Left hindlimb (tissue), 1 donor: ENCODE measurements at places on chromosomes 5 and 9.

GRCh38 chr5:122067390-122067789 lies 10.7 kb downstream of the LOX start:
- DNase-seq: no peak

GRCh38 chr9:77752554-77752953 lies 104.4 kb upstream of the GNA14 start:
- DNase-seq: no peak

DNA sequence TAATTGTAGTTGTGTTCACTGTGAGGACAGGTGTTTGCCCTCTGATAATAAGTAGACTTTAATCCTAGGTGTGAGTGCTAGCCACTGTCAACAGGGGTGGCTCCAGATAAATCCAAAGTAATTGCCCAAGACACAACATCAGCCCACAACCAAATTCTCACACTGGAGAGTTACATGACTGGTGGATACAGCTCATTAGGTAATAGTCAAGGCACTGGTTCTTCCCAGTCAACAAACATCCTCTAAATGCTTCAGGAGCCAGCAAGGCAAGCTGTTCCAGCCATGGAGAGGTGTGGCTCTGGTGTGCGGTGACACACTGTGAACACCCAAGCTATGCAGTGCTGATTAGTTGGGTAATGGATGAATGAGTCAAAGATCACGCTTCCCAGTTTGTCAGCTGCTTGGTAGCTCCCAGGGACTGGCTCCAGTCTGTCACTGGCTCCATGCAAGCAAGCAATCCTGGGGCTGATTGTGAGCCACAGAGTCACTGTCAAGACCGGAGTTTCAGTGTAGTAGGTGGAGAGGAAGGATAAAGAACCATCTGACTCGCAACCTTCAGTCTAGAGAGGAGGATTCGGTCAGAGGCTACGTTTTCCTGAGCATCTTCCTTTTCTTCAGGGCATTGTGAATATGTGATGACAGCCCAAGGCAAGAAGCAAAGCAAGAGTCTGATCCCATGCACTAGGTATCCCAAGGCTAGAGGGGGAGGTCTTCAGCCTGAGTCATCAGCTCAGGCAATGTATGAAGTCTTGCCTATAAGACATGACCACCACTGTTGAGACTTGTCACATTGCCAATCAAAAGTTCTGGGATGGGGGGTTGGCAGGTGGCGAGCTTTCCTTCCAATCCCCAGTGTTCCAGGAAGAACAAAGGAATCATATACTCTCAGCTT lies 63.1 kb downstream of the UGCG start:
- DNase-seq: no peak

- DNase-seq: no peak
Observed at GRCh38 chr9:122814545-122814944, 13.8 kb downstream of the PDCL start.

DNA sequence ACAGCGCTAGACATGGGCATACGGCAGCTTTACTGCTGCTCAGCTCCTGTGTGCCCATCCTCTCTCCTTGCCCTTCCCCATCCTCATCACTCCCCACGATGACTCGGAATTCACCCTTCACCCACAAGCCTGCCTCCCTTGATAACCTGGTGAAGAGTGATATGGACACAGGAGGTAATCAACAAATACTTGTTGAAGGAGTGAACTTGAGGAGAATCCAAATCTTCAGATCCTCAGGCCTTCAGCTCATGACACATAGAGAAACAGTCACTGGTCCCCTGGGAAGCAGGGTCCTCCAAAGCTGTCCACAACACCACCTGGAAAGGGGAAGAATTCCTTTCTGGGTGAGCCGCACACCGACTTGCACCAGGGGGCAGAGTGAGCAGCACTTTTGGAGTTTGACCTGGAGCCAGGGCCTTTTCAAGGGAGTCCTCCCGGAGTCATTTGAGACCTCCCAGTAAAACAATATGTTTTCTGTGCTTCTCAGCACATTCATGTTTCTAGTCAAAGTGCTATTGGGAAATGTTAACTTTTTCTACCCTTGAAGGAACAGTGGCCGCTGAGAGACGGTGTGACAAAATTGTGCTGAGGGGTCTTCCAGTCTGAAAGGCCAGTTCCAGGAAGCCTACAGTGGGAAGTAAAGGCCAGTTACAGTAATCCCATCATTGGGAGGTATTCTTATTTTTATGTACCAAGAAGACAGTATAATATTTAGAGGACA lies 332.3 kb downstream of the CWC27 start:
- DNase-seq: peak; percentile 71

DNA sequence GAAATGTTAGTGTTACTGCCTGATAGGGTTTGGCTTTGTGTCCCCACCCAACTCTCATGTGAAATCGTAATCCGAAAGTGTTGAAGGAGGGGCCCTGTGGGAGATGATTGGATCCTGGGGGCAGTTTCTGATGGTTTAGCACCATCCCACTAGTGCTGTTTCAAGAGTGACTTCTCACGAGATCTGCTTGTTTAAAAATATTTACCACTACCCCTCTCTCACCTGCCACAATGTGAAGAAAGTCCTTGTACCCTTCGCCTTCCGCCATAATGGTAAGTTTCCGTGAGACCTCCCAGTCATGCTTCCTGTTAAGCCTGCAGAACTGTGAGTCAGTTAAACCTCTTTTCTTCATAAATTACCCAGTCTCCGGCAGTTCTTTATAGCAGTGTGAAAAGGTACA lies 2.6 kb upstream of the RFX3 start:
- DNase-seq: no peak

DNA sequence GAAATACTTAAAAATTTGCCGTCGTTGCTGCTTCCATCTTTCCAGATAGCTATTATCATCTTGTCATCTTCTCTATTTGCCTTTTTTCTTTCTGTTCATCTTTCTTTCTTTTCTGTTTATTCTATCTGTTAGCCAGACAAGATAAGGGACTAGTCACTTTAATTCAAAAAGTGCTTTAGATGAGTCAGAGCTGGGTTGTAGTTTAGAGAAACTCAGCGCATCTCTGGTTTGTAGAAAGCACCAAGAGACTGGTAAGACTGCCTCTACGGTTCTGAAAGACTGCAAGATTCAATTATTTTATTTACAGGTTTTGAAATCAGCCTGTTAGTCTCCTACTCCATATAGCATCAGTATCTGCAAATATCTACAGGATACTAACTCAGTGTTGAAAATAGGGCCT lies 562.8 kb upstream of the RIOK2 start:
- DNase-seq: no peak

- DNase-seq: no peak
Observed at GRCh38 chr9:33172256-33173238, 5.4 kb upstream of the B4GALT1 start.

- DNase-seq: no peak
Observed at GRCh38 chr5:65157906-65158603, 323.7 kb downstream of the ADAMTS6 start.

- DNase-seq: no peak
Observed at GRCh38 chr9:26210338-26210851, 532.2 kb upstream of the TUSC1 start.

GRCh38 chr9:126412905-126413304 lies 86.3 kb downstream of the MVB12B start:
- DNase-seq: no peak

DNA sequence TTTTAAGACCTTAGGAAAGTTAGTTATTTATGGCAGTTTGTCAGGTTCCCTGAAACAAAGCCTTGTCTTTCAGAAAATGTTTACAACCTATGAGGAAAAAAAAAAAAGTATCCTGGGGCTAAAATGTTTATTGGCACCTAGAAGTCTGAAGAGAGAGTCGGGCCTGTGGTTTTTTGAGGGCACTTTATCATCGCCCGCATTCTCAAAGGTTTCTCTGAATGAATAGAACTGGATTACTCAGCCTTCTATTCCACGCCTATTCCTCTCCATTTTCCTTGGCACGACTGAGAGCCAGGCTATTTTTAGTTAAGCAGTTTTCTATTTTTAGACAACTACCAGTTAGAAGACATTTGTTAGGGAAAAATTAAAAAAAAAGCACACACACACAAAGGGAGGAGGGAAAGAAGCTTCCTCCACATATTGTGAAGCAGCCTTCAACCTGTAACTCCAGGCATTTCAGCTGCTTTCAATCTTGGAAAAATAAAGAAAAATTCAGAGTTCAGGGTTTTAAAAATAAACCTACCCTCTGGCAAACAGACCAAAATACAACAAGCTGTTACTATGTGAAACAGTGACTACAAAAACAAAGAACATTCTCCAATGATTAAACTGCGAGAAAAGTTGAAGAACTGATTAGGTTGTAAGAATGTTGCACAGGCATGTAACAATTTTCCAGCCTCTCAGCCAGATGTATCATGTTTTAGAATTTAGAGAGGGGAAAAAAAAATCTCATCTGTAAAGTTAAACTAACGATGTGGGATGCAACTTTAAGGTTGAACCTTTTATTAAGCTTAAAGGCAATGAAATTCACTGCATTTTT lies 97.0 kb downstream of the MEF2C start:
- peak; percentile 58 for DNase-seq

GRCh38 chr5:42851481-42851880 lies 39.8 kb upstream of the SELENOP start:
- no peak for DNase-seq

GRCh38 chr5:167065794-167066193 lies 1225.7 kb upstream of the WWC1 start:
- no peak for DNase-seq

GRCh38 chr9:15176836-15177235 lies 130.2 kb downstream of the TTC39B start:
- DNase-seq: no peak

DNA sequence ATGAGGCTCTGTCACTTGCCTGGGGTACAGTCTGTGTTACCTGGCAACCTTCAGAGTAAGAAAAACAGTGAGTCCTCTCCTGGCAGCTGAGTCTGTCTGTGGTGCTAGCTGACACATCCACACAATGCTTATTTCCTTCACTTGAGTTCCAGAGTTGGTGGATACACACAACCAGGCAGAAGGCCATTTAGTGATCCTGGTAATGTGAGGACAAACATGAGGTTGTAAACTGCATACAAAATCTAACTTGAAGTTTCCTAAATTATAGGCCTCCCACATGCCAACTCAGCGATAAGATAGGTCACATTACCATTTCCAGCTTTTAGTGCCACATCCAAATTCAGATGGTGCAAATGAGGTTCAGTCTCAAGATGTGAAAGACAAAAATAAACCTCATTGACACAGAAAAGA lies 125.5 kb downstream of the DCP2 start:
- no peak for DNase-seq

- DNase-seq: no peak
Observed at GRCh38 chr5:74304536-74304935, 336.0 kb downstream of the ENC1 start.

DNA sequence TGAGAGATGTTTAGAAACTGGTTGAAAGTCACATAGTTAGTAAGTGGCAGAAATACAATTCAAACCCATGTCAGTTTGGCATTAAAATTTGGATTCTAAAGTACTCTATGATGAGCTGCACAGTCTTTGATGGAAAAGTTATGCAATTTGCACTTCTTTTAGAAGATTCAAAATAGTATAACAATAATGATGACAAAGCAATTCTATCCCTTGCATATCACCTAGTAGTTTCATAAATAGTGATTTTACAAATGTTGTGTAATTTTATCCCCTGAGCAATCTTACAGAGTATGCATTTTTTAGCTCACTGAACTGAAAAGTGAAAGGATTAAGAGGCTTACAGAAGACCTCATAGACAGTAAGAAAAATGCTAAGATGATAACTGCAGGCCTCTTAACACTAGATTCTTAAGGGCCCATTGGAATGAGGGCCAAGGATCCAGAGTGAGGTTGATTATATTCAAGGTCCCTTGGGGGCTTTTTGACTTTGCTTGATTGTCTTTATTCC lies 3.7 kb downstream of the C5orf46 start:
- DNase-seq: no peak

DNA sequence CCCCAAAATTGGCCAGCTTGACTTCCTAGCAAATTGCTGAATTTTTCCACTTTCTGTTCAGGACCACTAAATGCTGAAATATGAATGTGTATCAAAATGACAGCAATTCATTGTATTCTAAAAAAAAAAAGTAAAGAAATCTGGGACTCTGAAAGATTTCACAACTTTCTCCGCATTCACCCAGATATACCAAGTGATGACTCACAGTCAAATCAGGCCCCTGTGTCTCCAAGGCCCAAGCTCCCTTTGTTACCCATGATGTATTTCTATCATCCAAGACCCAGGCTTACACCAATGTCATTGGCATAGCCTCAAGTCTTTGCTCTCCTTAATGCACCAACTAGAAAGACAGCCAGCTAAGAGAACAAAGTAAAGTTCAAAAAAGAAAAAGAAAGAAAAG lies 493.9 kb downstream of the NTRK2 start:
- no peak for DNase-seq

DNA sequence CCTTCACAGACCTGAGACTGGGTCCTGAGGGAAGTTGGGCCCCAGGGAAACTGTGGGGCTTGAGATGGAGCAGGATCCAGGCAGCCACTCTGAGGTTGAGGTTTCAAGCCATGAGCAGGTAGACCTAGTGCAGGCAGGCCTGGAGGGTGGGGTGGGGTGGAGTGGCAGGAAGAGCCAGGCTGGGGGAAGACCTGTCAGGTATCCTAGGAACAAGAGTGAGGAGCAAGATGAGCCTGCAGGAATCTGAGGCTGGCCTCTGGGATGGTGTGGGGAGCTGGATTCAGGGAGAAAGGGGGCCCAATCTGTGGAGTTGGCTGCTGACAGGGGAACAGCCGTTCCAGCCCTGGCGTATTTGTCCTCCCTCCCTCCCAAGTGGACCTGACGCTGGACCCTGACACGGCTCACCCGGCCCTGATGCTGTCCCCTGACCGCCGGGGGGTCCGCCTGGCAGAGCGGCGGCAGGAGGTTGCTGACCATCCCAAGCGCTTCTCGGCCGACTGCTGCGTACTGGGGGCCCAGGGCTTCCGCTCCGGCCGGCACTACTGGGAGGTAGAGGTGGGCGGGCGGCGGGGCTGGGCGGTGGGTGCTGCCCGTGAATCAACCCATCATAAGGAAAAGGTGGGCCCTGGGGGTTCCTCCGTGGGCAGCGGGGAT lies 9.8 kb downstream of the RACK1 start:
- DNase-seq: no peak

GRCh38 chr9:114084282-114085073 lies 6.4 kb upstream of the AMBP start:
- peak; percentile 25 for DNase-seq

GRCh38 chr9:129236441-129237145 lies 58.5 kb upstream of the IER5L start:
- DNase-seq: no peak
